ENCODE measurements at places on chromosomes 13 and 19.

GRCh38 chr19:45472563-45473366, 5.0 kb downstream of the FOSB start:
- peak; percentile 58 for DNase-seq

- no peak for DNase-seq
These were observed 3.3 kb downstream of the FCER2 start for GRCh38 chr19:7698583-7698982.

DNA sequence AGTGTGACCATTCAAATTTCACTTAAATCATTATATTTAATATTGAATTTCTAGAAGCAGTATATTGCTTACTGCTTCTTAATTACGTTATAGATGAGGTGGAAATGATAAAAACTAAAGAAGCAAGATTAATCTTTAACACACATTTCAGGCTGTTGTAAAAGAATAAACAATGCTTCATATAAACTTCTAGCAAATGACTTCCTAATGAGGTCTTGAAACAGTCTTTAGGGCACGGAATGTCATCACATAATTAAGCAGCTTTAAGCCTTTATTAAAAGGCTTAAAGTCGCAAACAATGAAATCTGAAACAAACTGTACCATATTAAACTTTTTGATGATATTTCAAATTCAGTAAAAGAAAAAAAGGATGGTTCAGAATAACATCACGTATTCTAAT, 1.9 kb downstream of the SLITRK6 start:
- no peak for DNase-seq

DNA sequence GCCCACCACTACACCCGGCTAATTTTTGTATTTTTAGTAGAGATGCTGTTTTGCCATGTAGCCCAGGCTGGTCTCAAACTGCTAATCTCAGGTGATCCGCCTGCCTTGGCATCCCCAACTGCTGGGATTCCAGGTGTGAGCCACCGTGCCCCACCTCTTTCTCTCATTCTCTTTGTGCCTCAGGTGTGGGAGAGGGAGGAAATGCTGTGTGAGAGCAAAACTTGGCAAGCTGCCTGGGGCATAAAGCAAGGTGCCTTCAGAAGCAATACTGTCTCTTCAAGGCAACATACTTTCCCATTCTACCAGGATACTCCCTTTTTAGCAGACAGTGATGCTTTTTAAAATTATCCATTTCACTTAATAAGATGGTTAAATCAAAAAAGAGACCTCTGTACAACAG, 53.2 kb upstream of the RFC3 start:
- DNase-seq: peak; percentile 3

GRCh38 chr13:109697936-109698335, 88.4 kb downstream of the IRS2 start:
- DNase-seq: no peak

DNA sequence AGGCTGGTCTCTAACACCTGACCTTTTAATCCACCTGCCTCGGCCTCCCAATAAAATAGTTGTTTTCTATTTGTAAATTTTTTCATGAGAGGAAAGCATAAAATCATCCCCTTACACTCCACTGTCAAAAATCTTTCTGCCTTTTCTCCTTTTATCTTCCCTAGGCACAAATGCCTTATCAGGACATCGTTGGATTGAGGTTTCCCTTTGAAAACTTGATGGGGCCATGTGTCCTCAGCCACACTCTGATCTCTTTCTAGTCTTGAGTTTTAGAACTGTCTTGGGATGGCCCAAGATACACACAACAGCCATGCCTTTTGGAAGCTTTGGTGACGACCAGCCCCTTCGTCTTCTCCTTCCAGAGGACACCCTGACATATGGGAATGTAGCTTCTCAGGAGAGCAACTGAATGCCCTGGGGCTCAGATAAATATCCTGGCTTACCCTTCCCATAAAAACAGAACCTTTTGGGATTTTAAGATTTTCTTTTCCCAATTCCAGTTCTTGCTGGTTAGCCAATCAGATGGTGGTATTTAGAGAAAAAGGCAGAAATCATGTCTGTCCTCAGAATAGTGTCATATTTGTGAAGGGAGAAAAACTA, 112.4 kb downstream of the ZNF429 start:
- no peak for DNase-seq

DNA sequence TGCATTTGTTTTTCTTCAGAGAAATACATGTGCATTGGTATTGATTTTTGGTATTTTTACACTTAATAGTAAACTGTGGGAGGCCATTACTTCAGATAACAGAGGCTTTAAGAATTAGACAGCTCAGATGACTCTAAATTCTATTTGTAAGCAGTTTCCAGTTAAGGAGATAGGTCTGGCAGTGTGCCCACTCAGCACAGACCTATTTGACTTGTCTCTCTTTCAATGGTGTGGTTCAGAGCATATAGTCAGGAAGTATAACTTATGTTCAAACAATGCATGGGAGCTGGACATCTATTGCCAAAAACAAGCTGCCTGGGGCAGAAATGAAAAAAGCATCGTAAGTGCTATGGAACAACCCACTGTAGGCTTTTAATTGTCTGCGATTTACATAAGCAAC, 370.7 kb downstream of the HS6ST3 start:
- DNase-seq: no peak

DNA sequence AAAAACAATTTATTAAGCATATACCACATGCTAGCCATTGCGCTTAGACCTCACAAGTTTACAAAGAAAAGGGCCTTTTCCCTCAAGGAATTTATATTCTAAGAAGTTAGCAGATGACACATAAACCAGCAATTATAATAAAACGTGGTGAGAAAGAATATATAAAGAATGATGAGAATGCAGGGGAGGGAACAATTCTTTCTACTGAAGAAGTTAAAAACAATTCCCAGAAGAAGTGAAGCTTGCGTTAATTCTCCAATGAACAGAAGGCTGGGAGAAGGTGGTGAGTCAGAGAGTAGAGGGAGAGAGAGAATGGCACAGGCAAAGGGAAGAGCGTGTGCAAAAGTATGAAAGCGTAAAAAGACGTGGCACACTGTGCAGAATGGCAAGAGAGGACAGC, 69.5 kb upstream of the ZDHHC20 start:
- DNase-seq: no peak

- no peak for DNase-seq
These were observed 5.4 kb downstream of the NUDT15 start for GRCh38 chr13:48042894-48043293.

- DNase-seq: no peak
These were observed 1.5 kb downstream of the SIN3B start for GRCh38 chr19:16830679-16831078.

- peak; percentile 96 for DNase-seq
These were observed 10.4 kb downstream of the SBK2 start for GRCh38 chr19:55526216-55527196.

DNA sequence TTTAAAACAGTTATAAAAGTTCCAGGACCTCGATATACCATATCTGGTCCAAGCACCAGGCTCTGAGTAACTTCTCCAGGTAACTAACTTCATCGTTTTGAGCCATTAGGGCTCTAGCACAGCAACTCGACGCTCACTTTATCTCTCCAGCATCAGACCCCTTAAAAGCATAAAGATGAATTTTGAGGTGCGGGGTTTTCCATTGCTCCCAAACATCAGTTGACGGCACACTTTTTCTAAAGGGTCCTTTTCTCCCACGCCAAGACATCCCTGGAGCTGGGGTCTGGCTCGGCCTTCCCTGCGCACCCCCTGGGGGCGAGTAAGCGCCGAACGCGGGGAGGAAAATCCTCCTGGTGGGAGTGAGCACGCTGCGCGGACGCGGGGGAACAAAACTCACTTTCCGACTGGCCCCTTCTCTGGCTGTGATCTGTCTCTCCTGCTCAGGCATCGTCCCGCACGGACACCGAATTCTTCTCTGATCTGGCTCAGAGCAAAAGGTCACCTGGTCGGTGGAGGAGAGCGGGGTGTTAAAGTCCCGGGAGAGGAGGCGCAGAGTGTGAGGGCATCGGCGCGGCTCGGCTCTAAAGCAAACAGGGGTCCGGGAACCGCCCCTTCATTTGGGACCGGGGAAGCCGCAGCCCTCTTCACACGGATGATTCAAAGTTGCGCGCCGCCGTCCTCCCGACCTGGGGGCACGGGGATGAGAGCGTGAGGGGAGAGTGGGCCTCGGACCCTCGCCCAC, at the start of gene ATP7B:
Gene ATP7B, minus strand, starts transcription at position 561 of the 742 bp plus-strand sequence. Its CDS starts 113 bp downstream, at position 448.
- DNase-seq: peak; percentile 71

DNA sequence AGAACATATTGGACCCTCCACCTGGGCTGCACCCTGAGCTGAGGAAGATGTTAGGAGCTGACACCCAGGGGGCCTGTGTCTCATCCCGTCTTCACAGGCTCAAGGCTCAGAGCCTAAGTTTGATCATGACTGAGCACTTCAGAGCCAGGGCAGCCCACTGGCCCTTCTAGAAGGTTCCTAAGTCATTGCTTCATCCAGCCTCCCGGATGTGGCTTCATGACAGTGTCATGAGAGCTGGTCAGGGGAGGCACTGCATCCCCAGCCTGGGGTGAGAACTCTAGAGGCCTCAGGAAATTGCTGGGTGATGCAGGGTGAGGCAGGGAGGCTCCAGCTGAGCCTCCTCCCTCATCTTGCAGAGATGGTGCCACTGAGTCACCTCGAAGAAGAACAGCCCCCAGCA, 24.9 kb upstream of the PIK3R2 start:
- DNase-seq: no peak

- DNase-seq: no peak
These were observed 77.2 kb downstream of the SPACA7 start for GRCh38 chr13:112453207-112453829.

GRCh38 chr13:102863590-102863989, 17.8 kb downstream of the ERCC5 start:
- DNase-seq: no peak

DNA sequence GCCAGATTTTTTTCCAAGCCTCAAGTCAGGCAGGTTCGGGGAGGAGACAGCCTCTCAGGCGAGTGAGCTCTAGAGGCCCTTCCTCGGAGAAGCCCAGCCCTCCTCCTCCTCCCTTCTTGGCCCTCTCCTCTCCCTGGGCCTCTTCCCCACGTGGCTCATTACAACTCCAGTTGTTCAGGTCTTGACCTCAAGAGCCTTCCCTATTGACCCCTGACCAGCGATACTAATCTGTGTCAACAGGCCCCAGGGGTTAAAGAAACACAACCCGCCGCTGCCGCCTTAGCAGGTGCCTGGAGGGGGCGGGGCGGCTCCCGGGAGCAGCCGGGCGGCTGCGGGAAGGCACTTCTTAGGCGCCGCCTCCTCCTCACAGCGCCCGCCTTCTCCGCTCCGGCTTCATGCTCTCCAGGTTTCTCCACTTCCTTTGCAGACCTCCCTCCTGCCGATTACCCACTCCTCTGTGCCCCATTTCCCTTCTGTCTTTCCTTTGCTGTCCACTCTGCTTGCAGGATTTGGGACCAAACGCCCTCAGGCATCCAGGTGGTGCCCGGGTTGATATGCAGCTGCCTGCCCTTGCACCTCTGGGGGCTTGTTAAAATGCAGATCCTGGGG, 51.0 kb downstream of the LYL1 start:
- DNase-seq: peak; percentile 84

DNA sequence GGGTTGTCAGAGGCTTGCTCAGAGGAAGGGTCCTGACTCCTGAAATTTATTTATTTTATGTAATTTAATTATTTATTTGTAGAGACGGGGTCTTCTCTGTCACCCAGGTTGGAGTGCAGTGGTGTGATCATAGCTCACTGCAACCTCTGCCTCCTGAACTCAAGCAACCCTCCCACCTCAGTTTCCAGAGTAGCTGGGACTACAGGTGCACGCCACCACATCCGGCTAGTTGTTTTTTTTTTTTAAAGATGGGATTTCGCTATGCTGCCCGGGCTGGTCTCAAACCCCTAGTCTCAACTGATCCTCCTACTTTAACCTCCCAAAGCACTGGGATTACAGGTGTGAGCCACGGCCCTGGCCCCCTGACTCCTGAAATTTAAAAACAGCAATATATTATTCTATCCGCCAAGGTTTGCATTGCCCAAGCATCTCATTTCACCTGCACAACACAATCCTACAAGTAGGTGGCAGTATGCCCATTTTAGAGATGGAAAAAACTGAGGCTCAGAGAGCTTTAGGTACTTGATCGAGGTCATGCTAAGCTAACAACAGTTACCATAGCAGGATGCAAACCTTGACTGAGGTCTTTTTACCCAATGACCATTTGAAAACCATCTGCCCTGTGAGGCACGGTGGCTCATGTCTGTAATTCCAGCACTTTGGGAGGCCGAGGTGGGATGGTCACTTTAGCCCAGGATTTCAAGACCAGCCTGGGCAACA, 18.1 kb downstream of the ARHGEF18 start:
- peak; percentile 79 for DNase-seq

DNA sequence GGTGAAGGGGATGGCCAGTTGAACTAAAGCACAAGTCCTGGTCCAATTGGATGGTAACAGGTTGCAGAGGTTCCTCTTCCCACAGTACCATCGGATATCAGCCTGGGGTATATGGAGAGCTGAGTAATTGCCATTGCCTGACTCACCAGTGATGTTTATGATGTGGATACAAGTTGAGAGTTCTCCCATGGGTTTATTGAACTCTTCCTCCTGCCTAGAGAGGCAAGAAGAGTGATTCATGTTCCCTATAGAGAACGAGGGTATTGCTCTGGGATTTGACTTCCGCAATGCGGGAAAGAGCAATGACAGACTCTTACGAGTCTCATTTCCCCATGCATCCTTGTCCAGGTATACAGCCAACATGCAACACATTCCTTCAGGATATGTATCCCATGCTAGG, 111.3 kb upstream of the PCDH9 start:
- no peak for DNase-seq

- DNase-seq: no peak
These were observed 5.1 kb downstream of the DACH1 start for GRCh38 chr13:71861769-71862458.

GRCh38 chr19:29798774-29799497, 12.9 kb upstream of the CCNE1 start:
- DNase-seq: no peak

DNA sequence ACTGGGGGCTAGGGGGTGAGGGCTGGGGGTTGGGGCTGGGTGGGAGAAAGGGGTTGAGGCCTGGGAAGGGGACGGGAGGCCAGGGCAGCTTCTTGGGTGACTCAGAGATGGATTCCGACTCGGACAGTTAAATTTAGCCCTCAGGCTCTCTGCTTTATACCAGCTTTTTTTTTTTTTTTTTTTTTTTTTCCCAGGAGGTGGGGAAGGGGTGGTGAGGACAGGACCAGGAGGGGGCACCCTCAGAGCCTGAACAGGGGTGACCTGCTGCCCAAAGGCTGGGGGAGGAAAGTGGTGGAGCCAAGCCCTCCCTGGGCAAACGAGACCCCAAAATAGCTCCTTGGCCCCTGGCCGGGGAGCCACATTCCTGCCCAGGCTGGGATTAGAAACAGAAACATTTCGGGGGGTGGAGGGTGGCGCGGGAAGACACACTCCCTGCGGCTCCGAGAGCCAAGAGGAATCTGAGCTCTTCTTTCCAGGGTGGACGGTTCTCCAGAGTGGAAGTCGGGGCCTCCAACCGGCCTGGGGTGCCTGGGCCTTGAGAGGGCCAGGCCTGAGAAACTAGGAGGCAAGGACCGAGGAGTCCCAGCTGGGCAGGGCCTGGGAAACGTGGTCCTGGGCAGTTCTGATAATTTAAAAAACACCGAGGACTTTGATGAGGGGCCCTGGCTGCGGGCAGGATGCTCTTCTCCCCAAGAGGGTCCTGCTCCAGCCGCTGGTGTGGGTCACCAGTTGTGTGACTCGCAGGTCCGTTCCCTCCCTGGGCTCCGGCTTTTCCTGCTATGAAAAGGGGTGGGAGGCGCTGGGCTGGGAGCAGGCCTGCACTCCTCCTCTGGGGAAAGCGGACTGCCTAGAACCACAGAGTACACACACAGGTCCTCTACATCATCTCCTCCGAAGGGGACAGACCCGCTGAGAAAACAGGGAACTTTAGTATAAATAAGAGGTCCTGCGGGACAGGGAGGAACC, 813 bp upstream of the DMPK start:
- peak; percentile 59 for DNase-seq
